Fibroblast of lung (primary cell): ENCODE measurements at places on chromosomes 7 and 10.

- no peak for DNase-seq
Measured at GRCh38 chr7:143233816-143234532, 12.1 kb downstream of the TAS2R40 start.

DNA sequence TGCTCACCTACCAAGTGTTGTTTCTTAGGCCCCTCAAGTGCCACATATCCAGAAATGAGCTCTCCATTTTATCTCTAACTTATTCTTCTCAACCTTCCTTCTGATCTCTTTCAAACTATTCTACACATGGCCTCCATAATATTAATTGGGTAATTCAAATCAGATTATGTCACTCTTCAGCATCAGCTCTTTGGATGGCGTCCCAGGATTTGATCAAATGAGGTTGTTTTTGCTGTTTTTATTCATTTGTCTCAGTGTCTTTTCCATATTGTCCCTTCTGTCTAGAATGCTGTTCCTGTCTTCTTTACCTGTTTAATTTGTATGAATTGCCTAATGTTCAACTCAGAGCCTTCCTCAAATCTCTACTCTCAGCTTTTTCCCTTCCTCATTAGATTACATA lies 234.6 kb upstream of the CXCL12 start:
- no peak for DNase-seq

- no peak for DNase-seq
Measured at GRCh38 chr7:135078051-135078450, 69.8 kb upstream of the TMEM140 start.

DNA sequence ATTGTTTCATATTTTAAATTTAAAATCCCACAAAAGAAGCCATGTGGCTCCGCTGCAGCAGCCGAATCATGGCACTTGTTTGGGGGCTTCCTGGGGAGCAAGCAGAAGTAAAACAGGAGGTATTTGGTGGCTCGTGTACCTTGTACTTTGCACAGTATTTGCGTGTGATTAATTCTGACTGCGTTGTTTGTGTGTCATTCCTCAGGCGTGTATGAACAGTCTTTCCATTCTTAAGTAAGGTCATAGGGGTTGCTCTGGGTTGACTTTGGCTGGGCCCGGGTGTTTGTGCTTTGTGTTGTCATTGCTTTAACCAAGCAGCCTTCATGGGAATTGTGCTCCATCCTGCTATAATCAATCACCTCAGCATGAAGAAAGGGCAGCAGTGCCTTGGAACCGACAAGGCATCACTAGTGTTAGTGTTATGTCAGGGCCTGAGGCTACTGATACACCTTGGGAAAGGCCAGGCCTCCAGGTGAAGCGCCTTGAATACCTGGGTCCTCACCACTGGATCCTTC lies 182.4 kb downstream of the ARHGAP21 start:
- DNase-seq = no peak

- no peak for DNase-seq
Measured at GRCh38 chr10:14548474-14548873, 217.8 kb upstream of the FRMD4A start.

DNA sequence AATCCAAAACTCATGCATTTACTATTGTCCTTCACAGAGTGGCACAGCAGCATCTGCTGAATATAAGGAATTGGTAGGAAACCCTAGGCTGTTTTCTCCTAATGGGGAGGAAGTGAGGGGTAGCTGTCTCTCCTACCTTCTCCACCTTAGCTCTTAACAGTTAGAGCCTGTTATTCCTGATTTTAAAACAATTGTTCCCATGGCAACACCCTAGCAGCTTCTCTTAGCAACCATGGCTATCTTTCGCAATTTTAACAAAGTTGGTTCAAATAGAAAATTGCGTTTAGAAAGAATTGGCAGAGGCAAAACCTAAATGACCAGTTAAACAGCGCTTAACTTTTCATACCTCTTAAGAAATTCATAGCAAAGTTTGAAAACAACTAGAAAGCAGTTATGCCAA lies 603.4 kb upstream of the AUTS2 start:
- DNase-seq = no peak

- DNase-seq = no peak
Measured at GRCh38 chr10:42959833-42960232, 117.0 kb upstream of the RET start.

- no peak for DNase-seq
Measured at GRCh38 chr7:29889288-29889687, 83.0 kb downstream of the WIPF3 start.

GRCh38 chr10:34299105-34299611 lies 515.9 kb downstream of the PARD3 start:
- peak; percentile 55 for DNase-seq

GRCh38 chr10:59904426-59905065 lies 1.8 kb downstream of the CCDC6 start:
- no peak for DNase-seq

GRCh38 chr10:16811292-16811691 lies 5.9 kb downstream of the RSU1 start:
- no peak for DNase-seq

GRCh38 chr7:48285373-48285772 lies 114.1 kb downstream of the ABCA13 start:
- peak; percentile 48 for DNase-seq

DNA sequence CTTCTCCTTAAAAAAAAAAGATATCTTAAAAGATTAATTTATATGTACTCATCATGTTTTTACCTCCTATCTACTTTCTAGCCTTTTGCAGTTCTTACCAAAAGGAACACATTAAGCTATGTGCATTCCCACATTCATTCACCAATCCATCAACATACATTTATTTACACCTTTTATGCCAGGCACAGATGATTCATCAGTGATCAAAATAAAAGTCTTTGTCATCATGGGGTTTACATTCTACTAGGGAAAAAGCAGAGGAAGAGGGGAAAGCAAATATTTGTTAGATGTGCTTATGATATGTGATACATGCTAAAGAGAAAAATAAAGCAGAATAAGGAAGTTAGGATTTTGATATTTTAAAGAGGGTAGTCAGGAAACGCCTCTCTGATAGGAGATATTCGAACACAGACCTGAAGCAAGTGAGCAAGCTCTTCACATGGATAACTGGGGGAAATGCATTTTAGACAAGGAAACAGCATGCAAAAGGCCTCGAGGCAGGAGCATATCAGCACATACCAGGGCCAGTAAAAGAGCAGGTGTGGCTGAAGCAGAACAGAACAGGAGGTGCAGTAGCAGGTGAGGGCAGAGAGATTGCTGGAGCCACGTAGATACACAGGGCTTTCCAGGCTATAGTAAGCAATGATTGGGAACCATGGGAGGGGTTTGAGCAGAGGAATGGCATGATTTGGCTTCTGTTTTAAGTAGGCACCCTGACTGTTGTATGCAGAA lies 67.4 kb downstream of the REEP3 start:
- DNase-seq = peak; percentile 22

- DNase-seq = no peak
Measured at GRCh38 chr7:94154858-94155257, 150.7 kb upstream of the BET1 start.

GRCh38 chr7:12066521-12066920 lies 144.6 kb upstream of the TMEM106B start:
- DNase-seq = no peak

GRCh38 chr10:129523723-129524316 lies 56.8 kb downstream of the MGMT start:
- no peak for DNase-seq

DNA sequence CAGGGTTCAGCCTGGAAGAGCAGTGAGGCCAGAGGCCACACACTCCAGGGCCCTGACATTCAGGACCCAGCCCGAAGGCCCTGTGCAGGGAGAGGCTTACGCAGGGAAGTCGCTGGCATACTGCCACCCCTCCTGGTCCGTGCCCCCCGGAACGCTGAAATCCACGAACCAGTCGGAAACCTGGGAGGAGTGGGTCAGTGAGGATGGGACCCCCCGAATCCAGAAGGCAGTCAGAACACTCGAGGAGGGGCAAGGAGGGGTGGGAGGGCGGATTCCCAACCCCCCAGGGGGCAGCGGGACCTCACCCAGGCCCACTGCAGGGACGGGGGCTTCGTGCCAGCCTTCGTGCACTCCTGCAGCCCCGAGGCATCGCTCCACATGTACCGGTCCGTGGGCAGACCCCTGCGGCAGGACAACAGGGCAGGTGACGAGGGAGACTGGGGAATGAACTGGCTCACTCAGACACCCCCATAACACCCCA lies 13.5 kb downstream of the BHLHA15 start:
- DNase-seq = no peak

GRCh38 chr7:94300176-94300835 lies 94.4 kb upstream of the COL1A2 start:
- DNase-seq = no peak

GRCh38 chr10:97006364-97006763 lies 174.3 kb downstream of the LCOR start:
- DNase-seq = no peak

GRCh38 chr7:69527706-69528105 lies 70.6 kb upstream of the AUTS2 start:
- DNase-seq = no peak

GRCh38 chr7:7257899-7258692 lies 75.8 kb downstream of the C1GALT1 start:
- no peak for DNase-seq

DNA sequence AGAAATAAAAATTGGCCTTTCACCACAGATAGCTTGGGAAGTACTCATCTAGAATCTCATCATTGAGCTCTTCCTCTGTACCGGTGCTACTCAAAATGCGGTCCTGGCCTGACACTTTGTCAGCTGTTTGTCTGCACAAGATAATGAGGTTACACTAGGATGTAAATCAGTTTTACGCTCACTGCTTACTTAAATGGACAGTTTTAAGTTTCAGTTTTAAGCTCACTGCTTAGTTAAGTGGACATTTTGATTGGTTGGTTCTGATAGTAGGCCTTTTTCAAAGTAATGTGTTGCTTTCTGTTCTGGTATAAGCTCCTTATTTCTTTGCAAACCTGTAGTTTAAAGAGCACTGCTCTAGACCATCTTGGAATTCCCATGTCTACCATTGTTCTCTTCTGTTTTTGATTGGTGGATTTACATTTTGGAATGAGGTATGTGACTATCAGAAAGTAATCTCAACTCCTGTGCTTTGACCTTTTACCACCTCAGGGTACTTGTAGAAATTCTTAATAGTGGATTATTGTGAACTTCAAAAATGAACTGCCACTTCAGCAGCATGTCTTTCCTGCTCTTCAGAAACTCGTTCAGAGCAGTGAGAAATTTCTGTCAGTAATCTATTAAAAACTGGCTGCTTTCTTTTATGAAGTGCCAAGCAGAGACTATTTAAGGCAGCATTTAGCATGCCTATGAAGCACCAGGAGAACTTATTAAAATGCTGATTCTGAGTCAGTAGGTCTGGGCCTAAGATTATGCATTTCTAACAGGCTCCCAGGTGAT lies 55.0 kb downstream of the C1GALT1 start:
- no peak for DNase-seq

DNA sequence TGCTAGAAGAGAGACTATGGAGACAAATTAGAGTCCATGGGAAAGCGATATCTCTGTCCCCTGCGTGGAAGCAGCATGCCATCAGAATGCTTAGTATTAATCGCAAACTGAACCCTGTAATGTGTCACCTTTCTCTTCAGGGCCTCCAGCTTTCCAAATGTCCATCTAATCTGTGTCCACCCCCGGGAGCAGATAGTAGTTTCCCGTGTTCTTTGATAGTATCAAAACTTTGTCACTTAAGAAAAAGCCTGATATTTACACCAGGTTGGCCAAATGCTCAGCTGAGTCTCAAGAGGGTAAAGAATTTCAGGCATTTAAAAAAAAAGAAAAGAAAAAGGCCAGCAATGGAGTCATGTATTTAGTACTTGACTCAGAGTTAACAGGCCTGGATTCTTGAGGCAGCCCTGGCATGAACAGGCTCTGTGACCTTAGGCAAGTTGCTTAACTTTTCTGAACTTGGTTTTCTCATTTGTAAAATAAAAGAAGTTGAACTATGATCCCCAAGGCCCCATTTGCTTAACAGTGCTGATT lies 10.4 kb upstream of the GSAP start:
- DNase-seq = peak; percentile 50

DNA sequence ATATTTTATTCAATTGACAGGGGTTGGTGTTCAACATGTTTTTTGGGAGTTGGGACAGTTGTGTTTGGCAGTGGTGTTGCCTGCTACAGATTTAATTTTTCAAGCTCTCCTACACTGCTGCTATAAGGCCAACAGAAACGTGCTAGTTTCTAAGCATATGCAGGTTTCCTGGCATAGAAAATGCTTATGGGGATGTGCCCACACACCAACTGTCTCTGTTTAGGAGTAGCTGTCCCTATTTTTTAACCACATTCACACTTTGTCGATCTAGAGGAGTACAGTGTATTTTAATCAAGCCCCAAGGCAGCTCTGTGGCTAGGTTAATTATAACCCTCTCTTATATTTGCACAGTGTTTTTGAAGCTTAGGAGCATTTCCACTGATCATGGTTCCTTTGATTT lies 28.6 kb downstream of the TMEM178B start:
- DNase-seq = no peak

DNA sequence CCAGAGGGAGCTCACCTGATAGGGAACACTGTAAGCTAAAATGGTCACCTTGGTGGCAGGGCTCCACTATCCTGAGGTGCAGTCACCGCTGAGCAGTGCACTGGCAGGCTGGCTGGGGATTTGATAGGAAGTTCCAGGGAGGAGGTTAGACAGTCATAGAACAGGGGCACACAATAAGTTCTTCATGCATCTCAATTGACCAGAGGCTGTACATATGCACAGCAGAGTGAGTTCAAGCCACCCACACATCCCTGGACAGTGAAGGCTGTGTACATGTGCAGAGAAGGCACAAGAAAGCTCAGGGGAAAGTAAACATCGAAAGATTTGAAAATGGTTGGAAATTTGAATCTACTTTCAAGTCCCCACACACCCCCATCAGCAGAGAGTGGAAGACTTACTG lies 13.9 kb downstream of the PRTFDC1 start:
- DNase-seq = no peak

DNA sequence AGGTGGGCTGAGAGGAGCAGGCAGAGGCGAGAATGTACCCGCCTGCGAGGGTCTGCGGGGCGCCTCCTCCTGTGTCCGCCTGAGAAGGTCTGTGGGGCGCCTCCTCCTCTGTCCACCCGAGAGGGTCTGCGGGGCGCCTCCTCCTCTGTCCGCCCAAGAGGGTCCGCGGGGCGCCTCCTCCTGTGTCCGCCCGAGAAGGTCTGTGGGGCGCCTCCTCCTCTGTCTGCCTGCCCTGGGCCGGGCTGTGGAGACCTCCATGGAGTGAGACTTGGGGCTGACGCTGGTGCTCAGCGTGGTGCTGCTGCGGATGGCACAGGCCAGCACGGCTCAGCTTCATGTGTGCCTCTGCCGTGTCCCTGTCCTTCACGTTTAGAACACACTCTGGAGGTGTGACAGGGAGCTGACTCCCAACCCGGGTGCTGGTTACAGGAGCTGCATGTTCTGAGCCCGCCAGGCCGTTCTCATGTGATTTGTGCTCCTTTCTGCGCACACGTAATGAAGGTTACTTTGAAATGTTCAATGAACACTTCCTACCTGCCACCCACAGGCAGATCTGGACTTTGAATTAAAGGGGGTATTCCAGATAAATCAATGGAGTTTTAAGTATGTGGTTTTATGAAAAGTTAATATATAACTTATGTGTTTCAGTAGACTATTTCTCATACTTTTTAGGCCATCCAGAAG lies 20.5 kb upstream of the GET4 start:
- no peak for DNase-seq

GRCh38 chr7:84664626-84665025 lies 470.0 kb upstream of the SEMA3A start:
- no peak for DNase-seq
